Ammon's horn (tissue), 1 donor: ENCODE measurements at places on chromosomes 1 and 21.

DNA sequence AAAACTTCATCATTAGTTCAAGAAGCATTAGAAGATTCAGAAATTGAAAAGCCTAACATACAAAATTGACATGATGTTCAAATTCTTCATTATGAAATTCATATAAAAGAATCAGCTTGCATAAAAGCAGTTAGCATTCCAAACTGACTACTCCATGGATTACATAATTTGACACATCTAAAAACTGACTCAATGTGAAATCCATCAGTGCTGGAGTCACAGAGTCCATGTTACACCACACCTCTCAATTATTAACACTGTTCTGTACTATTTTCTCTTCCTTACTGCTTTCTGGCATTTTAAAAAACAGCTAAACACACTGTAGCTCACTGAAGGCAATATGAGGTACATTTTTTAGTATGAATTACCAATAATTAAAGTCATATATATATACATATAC is 28.0 kb downstream of the ARHGAP29 start:
- no peak for DNase-seq

- no peak for DNase-seq
These were observed 31.0 kb upstream of the EVA1B start for GRCh38 chr1:36354486-36354885.

DNA sequence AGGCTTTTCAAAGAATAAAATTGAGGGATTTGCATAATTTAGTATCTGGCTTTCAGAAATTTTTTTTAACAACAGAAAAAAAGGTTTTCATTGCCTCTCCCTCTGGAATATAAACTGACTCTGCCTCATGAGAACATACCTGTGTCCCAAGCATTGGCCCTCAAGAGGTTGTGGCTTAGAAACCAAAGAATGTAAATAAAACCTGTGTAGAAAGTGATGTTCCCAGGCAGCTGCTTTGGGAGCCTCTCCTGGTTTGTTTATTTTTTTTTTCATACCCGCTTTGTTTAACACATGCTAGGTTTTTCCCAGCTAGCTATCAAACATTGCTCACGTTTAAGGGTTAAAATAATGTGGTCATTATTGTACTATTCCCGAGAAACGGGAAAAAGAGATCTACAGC is 40.5 kb upstream of the IFNAR2 start:
- DNase-seq: no peak

DNA sequence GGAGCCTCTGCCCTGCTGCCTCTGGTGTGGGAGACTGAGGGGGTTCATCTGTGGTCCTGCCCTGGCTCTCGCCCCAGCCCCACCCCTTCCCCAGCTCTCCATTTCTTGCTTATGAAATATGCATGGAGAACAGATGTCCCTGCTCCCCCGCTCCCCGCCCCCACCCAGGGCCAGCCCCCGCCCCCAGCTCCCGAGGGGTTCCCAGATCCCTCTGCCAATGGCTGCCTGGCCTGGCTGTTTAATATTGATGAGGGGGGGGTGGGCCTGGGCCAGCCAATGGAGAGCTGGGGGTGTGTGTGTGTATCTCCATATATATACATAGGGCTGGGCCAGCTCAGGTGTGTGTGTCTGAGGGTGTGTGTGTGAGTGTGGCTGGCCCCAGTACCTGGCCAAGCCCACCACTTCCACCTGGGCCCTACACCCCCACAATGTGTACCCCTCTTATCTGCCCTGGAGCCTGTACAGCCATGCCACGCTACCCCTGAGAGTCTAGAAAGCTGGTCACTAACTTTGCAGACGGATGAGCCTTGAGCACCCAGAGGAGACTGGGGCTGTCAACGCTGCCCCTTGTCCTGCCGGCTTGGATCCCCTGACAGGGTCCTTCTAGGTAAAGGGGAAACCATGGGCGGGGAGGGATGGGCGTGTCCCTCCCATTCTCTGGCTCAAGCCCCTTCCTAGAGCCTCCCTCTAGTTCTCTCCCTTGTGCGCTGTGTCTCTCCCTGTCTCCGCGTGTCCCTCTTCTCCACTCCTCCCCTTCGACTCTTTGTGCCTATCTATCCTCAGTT is at the start of gene NHLH1:
NHLH1 (plus strand) TSS at position 341 of the 785 bp plus-strand sequence. CDS start 3,661 bp downstream, outside the sequence.
- no peak for DNase-seq

GRCh38 chr1:179228783-179229213 is 679 bp downstream of the ABL2 start:
- DNase-seq: peak; percentile 56

DNA sequence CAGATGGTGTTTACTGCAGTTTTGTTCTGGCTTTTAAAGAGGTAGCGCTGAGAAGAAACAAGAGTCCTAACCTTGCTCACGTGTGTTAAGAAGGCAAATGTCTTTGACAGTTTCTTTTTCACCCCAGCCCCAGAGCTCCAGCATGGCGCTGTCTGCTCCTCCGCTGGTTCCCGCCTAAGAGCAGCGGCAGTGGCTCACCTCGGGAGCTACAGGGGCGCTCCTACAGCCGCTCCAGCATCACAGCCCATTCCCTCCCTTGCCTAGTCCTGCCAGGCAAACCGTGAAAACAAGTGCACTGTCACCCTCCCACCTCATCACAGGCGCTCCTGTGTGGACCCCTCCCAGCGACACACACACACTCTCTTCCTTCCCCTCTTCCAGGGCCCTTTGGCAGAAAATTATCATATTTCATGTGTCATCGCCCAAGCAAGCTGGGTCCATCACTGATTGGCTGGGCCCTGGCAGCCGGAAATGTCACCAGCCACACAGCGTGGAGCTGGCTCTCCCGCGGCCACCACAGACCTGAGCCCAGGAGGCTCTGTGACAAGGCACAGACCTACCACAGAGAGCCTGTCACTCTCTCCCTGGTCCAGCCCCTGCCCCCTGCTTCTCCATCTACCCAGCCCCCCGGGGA is 1.2 kb upstream of the HIVEP3 start:
- DNase-seq: peak; percentile 68

- DNase-seq: peak; percentile 73
These were observed 153.1 kb upstream of the RAB4A start for GRCh38 chr1:229117664-229118300.

DNA sequence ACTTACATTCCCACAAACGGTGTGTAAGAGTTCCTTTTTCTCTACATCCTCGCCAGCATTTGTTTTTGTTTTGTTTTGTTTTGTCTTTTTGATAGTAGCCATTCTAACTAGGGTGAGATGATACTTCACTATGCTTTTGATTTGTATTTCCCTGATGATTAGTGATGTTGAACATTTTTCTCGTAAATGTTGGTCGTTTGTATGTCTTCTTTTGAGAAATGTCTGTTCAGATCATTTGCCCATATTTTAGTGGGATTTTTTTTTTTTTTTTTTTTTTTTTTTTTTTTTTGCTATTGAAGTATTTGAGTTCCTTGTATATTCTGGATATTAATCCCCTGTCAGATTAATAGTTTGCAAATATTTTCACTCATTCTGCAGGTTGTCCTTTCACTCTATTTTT is 19.2 kb upstream of the GPR161 start:
- DNase-seq: no peak

GRCh38 chr1:5819391-5820025 is 172.7 kb downstream of the NPHP4 start:
- DNase-seq: no peak

GRCh38 chr1:154736841-154737240 is 128.9 kb upstream of the ADAR start:
- no peak for DNase-seq

DNA sequence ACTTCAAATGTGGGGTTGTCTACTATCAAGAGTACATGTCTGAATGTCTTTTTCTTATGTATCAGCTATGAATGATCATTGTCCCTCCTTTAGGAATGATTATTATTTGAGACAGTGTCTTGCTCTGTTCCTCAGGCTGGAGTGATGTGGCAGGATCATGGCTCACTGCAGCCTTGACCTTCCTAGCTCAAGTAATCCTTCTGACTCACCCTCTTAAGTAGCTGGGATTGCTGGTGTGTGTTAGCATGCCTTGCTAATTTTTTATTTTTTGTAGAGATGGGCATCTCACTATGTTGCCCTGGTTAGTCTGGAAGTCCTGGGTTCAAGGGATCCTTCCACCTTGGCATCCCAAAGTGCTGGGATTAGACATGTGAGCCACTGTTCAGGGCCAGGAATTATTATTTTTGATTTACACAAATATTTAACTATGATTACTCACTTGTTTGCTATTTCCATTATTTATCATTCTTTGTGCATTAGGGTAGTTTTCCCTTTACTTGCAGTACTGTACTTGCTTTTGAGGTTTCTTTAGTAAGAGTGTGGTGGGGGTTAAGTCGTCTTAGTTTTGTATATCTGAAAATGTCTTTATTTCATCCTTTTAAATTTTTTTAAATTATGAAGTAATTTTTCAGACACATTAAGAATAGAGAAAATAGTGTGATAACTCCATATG is 12.8 kb downstream of the S100A7 start:
- no peak for DNase-seq

DNA sequence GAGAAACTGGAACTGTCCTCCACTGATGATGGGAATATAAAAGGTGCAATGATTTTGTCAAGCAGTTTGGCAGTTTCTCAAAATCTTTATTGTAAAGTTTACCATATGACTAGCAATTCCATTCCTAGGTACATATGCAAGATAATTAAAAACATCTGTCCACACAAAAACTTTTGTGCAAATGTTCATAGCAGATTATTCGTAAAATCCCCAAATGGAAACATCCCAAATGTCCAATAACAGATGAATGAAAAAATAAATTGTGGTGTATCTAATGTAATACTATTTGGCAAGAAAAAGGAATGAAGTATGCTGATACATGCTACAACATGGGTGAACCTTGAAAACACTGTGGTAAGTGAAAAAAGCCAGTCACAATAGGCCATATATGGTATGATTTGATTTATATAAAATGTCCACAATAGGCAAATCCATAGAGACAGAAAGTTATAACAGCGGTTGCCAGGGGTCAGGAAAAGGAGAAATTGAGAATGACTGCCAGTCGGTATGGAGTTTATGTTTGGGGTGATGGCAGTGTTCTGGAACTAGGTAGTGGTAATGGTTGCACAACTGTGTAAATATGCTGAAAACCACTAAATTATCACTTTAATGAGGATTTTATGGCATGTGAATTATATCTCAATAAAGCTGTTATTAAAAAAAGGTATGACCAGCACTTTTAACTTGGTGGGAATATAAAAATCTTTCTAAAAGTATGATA is 81.7 kb upstream of the BEND5 start:
- no peak for DNase-seq

DNA sequence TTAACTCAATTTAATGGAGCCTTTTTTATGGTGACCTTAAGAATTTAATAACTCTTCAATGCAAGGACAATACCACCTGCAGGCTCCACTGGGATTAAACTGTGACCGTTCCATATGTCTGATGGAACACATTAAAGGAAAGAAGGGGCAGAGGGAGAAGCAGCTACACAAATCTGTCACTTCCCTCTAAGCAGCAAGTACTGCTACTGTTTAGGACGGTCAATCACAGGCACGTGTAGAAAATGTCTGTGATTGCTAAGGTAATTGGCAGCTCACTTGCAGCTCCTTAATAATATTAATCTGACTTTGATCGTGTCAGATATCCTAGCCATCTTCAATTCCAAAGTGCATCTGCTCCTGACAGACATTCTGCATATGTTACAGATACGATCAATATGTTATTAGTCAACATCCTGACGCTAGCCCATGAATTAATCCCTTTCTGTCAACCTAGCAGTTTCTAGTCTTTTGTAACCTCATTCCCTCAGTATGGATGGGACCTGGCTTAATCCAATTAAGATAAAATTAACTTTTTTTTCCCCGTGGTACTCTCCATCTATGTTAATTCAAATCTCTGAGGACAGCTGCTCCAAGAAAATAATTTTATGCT is 1012.4 kb downstream of the AMY1C start:
- DNase-seq: no peak

GRCh38 chr1:233689748-233690254 is 75.9 kb downstream of the KCNK1 start:
- DNase-seq: no peak

GRCh38 chr1:238861342-238862066 is 524.9 kb upstream of the CHRM3 start:
- DNase-seq: no peak

GRCh38 chr21:30984889-30985288 is 53.4 kb downstream of the KRTAP19-8 start:
- no peak for DNase-seq

GRCh38 chr1:210299501-210299900 is 29.2 kb upstream of the HHAT start:
- no peak for DNase-seq

DNA sequence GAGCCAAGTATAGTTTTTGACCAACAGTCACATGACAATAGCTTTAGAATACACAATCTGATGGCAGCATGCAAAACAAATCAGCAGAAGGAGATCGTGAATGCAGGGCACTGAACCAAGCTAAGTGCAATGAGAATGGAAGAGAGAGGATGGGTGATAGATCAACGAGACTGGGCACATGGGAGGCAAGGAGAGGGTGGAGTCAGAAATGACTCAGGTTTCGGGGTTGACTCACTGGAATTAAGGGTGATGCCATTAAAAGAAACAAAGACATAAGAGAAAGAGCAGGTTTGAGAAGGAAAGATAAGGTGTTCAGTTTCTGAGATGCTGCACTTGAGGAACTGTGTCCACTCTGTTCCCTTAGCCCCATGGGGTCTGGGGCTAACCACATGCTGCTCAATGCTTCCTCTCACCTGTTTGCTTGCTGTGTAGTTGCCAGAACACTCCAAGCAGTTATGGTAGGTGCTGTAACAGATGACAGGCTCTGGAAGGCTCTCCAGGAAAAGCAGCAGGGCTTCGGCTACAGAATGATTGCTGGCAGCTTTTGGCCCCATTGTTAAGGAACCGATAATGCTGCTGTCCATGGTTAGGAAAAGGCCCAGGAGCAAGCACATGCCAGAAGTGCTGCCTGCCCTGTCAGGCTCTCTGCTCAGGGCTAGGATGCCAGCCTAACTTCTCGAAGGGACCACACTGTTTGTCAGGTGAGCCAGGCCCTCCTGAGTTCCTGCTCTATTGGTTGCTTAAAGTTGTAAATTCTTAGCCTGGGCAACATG is 6.1 kb upstream of the MTF1 start:
- no peak for DNase-seq

DNA sequence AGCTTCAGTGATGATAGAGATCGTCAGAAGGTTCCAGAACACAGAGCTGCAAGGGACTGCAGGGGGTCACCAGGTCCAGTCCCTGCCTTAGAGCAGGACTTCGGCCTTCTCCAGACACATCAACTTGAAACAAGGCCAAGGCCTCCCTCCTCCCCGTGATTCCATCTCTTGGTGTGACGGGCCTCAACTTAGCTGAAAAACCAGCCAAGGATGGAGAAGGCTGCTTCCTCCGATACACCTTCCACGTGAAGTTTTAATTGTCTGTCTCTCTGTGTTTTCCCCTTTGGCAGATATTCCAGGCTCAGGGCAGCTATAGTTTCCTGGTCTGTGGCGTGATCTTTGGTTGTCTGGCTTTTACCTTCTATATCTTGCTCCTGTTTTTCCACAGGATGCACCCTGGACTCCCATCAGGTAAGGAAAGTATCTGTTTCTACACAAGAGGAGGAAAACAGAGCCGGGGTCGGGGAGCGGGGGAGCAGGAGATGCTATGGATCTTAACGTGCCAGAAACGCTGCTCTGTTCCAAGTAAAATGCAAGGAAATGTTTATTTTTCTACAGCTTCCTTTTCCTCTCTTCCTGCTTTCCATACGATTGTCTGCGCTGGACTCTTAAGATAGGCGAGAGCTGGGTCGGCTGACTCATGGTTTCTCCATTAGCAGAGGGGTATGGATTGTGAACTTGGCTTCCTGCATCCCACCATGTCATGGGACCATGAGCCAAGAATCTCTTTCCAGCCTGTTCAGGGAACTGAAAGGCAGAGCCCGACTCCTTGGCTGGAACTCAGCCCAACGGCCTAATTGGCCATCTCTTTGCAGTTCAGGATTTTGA is 32.8 kb downstream of the ELK4 start:
- peak; percentile 68 for DNase-seq

GRCh38 chr1:208820580-208821212 is 576.5 kb upstream of the PLXNA2 start:
- no peak for DNase-seq

GRCh38 chr1:233394860-233395717 is 67.6 kb downstream of the MAP3K21 start:
- peak; percentile 69 for DNase-seq
